Activated naive CD8-positive, alpha-beta T cell treated with anti-CD3 and anti-CD28 coated beads, Interleukin-2, amount 50 U/mL, for 24 hours (primary cell): ENCODE measurements at places on chromosomes 1 and 21.
A peak's percentile ranks its signal among the peaks of the same experiment; 100 is the strongest.

GRCh38 chr1:198359024-198359653 lies 181.3 kb downstream of the ATP6V1G3 start:
- no peak for DNase-seq

- DNase-seq: no peak
Observed at GRCh38 chr21:45593162-45594022, 50.1 kb upstream of the PCBP3 start.

GRCh38 chr1:36824390-36824861 lies 209.9 kb downstream of the GRIK3 start:
- DNase-seq: no peak

GRCh38 chr1:234186037-234186688 lies 187.1 kb upstream of the COA6 start:
- no peak for DNase-seq

DNA sequence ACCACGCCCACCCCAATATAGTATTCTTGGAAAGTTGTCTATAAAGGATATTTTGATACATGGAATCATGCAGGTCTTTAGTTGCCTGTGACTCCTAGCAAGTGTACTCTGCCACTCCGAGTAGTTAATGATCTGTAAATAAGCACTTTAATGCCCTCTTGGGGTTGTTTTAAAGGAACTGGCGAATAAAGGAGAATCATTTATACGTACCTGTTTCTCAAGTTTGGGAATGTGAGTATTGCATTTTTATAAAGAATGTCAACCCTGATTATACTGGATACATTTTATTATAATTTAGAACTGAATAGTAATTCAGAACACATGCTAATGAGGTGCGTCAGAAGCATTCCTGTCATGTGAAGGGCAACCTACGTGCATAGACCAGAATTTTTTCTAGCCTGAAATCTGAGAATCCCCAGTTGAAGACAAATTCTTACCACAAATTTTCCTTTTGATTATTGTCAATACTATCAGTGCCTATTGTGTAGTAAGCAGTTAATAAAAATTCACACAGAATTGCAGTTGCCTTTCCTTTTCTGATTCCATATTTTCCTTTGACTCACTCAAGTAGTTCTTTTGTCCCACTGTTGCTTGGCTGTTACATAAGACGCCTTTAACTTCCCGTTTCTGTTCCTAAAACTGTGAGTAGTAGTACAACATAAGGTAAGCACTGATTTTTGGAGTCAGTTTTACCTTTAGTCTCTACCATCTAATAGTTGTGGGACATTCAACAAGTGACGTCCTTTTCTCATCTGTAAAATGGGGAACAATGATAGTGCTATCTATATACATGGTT lies 5.1 kb downstream of the AHCYL1 start:
- DNase-seq: no peak

DNA sequence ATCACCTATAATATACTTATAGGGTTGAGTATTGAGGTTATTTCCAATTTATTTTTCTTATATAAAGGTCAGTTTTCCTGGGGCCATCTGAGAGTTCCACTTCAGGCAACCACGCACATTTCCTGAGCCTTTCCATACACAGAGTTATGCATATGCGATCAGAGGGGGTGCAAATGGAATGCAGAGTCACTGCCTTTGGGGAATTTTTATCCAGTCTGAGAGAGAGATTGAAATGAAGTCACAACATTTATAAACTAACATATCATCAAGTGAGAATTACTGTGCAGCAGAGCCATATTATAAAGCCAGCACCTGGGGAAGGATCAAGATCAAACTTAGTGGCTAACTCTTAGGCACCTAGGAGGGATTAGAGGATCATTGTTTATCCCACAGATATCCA lies 299.9 kb upstream of the PLXNA2 start:
- no peak for DNase-seq

DNA sequence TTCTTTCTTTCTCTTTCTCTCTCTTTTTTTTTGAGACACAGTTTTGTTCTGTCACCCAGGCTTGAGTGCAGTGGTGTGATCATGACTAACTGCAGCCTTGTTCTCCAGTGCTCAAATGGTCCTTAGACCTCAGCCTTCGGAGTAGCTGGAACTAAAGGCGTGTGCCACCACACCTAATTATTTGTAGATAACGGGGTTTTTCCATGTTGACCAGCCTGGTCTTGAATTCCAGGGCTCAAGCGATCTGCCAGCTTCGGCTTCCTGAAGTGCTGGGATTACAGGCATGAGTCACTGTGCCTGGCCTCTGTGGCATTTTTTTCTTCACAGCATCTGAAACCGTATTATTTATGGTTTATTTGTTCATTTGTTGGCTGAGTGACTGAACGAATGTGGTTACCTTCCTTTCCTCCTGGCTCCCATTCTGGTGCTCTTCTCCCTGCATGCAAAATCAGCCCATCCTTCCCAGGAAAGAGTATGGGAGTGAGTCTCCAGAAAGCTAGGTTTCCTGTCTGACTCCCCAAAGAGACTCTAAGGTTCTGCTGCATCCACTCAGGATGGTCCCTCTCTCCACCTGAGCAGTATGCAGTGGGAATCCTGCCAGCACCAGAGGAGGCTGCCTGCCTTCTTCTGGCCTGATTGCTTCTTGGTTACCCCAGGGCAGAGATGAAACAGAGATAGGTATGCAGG lies 155.0 kb upstream of the BEND5 start:
- no peak for DNase-seq

DNA sequence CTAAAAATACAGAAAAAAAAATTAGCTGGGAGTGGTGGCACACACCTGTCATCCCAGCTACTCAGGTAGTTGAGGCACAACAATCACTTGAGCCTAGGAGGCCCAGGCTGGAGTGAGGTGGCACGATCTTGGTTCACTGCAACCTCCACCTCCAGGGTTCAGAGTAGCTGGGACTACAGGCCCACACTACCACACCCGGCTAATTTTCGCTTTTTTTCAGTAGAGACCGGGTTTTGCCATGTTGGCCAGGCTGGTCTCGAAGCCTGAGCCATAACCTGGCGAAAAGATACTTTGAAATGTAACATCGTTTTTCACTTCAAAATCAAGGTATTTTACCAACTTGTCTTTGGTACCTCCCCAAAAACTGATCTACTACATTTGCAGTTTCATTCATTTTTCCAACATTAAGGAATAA lies 6.1 kb downstream of the GAS5 start:
- DNase-seq: peak; percentile 50

DNA sequence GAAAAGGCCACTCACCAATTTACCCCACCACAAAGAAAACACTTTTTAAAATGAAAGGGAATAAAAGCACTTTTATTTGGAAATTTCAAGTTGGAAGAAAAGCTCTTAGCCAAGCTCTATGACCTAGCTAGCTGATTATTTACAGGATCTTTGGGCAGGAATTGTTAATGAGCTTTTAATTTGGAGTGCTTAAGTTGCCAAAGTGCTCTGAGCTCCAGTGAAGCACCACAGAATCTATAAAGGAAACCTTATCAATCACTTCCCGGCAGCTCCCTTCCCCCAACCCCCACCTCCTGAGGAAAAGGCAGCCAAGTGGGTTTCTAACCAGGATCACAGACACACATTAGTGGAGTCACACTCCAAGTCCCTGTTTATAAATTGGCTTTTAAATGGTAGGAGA lies 1.5 kb downstream of the ERI3 start:
- no peak for DNase-seq

DNA sequence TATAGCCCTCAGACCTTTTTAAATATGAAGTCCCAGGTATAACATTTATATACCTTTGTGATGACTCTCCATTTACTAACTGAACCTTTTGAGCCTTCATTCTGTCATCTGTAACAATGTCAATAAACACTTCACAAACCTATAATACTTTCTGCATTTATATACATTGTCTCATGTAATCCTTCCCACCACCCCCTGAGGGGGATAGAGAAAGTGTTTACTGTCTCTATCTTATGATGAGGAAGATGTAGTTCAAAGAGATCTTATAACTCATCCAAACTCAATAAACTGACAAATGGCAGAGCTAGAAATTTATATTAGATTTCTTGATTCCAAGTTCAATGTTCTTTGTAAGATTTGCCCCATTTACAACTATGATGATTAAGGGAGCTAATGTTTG lies 48.3 kb upstream of the CR2 start:
- DNase-seq: no peak

GRCh38 chr1:16372535-16373285 lies 5.7 kb downstream of the SZRD1 start:
- DNase-seq: no peak

GRCh38 chr1:171625225-171625624 lies 3.2 kb downstream of the MYOCOS start:
- no peak for DNase-seq

DNA sequence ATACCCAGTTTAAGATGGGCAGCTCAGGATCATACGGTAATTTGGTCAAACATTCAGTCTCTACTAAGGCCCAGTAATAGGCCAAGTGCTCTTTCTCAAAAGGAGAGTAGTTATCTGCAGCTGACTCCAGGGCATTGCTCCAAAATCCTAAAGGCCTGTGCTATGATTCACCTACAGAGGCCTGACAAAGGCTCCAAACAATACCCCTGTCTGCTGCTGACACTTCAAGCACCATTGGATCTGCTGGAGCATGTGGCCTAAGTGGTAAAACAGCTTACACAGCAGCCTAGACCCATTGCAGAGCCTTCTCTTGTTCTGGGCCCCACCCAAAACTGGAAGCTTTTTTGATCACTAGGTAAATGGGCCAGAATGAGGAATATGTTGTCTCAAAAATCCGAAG lies 22.8 kb downstream of the SLAMF7 start:
- no peak for DNase-seq

GRCh38 chr1:157682710-157683437 lies 17.7 kb downstream of the FCRL3 start:
- DNase-seq: no peak

- no peak for DNase-seq
Observed at GRCh38 chr1:159088546-159089183, 12.1 kb upstream of the AIM2 start.

DNA sequence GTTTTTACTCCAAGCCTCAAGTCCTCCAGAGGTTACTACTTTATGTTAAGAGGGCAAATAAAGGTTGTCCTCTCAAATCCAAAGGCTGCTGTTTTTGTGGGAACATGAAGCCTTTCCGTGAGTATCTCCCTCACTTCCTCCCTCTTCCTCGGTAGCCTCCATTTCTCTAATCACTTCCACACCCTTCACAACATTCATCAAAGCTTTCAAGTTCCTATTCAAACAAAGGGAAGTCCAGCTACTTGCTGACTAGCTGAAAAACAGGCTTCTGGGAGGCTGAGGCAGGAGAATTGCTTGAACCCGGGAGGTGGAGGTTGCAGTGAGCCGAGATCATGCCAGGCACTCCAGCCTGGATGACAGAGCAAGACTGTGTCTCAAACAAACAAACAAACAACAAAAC lies 6.6 kb upstream of the CD48 start:
- DNase-seq: no peak

DNA sequence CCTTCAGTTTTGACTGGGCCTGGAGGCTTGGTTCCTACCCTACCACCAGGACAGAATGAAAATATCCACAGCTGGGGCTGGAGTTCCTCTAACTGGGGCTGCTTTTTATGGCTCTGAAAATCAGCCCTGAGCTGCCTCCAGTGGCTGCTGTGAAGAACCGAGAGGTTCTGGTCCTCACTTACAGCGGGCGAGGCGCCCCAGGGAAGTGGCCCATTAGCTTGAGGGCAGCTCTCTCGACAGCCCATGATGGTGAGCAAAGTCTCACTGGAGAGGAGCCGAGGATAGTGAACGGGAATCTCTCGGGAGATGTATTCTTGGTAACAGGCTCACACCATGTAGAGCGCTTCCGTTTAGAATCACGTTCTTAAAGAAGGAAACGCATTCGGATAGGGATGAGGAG lies 459.7 kb downstream of the KIF26B start:
- no peak for DNase-seq

DNA sequence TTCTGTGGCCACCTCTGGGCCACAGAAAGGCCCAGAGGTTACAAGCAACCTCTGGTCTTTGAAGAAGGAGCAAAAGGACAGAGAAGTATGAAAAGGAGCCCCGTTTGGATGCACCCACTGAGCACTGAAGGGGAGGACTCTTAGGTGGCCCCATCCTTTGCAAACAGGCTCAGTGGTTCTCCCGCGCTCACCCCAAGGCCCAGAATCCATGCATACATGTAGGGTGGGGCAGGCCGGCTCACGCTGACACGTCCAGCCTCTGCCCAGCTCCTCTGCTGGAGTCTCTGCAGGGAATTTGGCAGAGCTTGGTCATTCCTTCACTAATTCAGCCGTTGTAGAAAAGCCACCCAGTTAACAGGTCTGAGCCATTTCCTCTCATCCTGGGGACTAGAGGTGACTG lies 61.3 kb upstream of the AJAP1 start:
- DNase-seq: no peak

DNA sequence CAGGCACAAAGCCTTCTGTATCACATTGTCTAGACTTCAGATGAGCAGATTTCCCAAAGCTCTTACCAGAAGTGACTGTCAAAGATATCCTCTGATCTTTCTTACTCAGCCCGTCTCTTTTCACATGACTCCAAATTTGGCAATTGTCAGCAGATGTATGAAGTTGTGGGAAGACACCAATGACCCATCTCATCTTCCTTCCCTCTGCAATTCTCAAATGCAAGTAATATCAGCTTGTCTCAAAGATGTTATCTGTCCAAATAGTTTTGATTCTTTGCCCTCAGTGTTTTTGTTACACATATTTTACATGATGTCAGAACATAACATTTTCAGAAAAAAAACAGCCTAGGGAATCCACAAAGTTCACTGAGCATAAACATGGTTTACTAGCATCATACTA lies 45.1 kb upstream of the RGS2 start:
- no peak for DNase-seq

GRCh38 chr1:29325675-29326074 lies 89.4 kb downstream of the PTPRU start:
- no peak for DNase-seq

GRCh38 chr1:94876362-94876761 lies 50.5 kb downstream of the CNN3 start:
- DNase-seq: no peak
